Esophagus squamous epithelium (tissue), 5 donors: ENCODE measurements at places on chromosomes 13 and 19.
A peak's percentile ranks its signal among the peaks of the same experiment; 100 is the strongest.

- DNase-seq, result no peak
Observed at GRCh38 chr13:44351505-44351854, 22.1 kb upstream of the SERP2 start.

DNA sequence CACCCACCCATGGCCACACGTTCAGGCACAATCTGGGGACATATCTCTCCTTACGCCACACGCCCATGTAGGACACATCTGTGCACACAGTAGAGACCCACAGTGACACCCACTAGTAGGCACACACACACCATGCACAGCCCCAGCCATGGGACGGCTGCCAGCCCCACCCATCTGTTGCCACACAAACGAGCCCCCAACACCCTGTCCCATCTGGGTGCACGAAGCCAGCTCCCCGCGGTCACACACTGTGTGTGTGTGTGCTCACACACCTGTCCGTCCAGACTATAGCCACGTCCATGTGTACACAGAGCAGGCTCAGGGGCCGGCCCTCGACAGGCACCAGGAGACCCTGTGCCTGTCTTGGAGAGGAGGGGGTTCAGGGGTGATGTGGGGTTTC lies 10.6 kb downstream of the ERFL start:
- DNase-seq, result no peak

- DNase-seq, result no peak
Observed at GRCh38 chr13:23851106-23851505, 38.1 kb downstream of the MIPEP start.

- DNase-seq, result no peak
Observed at GRCh38 chr13:112845511-112846144, 123.4 kb upstream of the MCF2L start.

DNA sequence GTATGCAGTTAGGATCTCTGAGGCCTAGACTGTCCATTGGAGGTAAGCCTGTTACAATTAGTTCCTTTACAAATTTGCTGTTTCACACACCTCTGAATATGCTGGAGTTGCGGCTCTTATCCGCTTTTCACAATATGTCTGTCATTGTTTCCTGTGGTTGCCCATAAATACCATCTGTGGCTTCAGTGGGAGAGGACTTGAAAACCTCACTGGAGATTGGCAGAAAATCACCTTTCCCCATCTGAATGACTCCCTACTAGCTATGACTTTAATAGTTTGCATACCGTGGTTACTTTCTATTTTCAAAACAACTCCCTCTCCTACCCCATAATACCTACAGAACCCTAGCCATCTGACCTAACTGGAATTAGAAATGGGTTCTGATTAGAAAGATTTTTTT lies 454.3 kb downstream of the PCDH17 start:
- no peak for DNase-seq

DNA sequence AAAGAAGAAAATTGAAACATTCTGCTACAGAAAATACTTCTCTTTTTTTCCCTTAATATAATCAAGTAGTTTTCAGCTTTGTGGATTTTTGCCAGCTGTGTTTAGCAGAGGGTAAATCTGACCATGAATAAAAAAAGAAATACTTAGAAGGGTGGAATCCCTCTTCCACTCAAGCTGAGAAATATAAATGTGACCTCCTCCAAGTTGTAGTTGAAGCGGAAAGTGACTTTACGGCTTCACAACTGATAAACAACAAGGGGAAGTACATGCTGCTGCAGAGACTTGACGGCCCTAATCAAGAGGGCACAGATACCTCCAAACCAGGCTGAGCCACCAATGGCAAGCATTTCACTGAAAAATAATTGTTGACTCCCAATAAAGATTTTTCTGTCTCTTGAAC lies 785.0 kb downstream of the SLITRK5 start:
- DNase-seq, result no peak

GRCh38 chr13:30565658-30566057 lies 52.1 kb upstream of the USPL1 start:
- DNase-seq, result no peak

- DNase-seq, result peak; percentile 27
Observed at GRCh38 chr19:12639901-12640613, 26.5 kb downstream of the MAN2B1 start.

- DNase-seq, result no peak
Observed at GRCh38 chr13:98022210-98022609, 68.7 kb downstream of the IPO5 start.

DNA sequence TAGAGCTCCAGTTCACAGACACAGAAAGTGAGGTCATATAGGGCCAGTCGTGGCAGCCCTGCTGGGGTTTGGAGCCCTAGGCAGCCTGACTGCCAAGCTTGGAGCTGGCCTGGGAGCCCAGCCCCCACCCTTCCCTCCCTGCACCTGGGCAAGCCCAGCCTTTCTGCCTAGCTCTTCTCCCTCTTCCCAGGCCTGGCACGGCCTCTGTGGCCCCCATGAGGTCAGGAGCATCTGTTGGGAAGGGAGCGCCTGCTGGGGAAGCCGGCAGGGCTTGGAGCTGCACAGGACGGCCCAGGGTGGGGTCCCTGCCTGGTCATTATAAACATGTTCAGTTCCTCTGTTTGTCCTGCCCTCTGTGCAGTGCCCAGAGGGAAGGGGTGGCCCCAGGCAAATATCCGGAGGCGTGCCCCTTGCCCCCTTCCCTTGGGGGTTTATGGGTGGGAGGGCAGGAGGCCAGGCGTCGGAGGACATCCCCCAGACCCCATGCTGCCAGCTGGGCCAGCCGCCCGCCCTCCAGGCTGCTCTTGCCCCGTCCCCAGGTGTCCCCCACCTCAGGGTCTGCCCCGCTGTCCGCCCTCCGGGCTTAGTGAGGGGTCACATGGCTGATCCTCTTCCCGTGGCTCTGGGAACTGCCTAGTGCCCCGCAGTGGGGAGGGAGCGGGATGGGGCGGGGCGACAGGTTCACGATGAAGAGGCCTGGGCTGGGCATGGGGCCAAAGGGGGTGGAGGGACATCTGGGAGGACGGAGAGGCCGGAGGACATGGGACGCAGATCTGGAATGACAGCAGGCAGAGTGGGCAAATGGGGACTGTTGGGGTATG lies 30.0 kb upstream of the NCCRP1 start:
- DNase-seq, result no peak

DNA sequence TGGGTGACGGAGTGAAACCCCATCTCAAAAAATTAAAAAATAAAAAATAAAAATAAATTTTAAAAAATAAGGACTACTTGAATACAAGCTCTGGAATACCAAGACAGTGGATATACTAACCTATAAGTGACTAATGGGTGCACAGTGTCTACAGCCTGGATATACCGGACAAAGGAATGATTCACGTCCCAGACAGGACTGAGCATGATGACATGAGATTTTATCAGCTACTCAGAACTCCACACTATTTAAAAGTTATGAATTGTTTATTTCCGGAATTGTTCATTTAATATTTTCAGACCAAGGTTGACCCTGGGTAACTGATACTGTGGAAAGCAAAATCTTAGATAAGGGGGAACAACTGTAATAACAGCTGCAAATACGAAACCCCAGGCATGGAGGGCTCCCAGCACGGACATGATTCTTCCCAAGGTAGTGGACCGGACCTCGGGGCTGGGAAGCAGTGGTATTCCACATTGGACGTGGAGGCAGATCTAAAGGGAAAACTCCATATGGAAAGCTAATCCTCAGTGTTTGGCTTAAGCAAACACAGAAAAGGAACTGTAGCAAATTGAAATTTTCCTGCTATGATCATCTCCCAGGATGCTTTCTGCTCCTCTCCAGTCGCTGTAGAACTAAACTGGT lies 102.6 kb upstream of the TSHZ3 start:
- DNase-seq, result no peak

GRCh38 chr13:113901642-113902041 lies 37.8 kb upstream of the GAS6 start:
- DNase-seq, result no peak
